Hippocampal formation (tissue), 2 donors: ENCODE measurements at places on chromosomes 13 and 19.

DNA sequence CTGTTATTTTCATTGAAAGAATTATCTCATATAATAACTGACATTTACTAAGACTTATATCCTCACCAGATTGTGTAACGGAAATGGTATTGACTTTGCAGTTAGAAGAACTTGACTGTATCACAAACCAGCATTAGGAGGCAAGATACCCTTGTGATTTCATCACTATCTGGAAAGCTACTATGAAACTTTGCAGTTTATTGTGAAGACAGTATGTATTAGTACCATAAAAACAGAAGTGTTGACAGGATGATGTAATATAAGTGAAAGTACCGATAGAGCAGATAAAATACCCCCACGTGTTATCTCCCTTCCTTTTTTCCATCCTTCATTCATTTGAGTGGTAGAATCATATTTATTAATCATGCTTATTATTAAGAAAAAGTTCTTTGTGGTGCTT, 365.7 kb upstream of the KLHL1 start:
- DNase-seq: no peak

GRCh38 chr19:33350538-33351309, 22.8 kb upstream of the CEBPG start:
- no peak for DNase-seq

DNA sequence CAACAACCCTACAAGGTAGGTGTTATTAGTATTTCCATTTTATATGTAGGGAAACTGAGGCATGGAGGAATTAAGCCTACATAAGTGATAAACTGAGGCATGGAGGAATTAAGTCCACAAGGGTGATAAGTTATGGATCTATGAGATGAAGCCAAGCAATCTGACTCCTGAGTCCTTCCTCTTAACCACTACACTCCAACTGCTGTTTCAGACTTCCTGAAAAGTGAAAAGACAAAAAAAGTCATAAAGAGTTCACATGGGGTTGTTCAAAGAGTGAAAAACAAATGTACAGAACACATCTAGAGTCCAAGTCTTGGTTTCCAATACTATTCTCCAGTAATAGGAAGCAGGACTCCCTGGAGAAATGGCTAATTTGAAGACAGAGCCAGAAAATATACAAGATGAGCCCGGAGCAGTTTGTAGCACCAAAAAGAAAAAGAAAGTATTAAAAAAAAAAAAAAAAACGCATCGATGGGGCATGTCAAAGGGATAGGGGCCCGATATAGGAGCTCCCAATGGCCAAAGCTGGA, 12.1 kb downstream of the CRYL1 start:
- DNase-seq: no peak

DNA sequence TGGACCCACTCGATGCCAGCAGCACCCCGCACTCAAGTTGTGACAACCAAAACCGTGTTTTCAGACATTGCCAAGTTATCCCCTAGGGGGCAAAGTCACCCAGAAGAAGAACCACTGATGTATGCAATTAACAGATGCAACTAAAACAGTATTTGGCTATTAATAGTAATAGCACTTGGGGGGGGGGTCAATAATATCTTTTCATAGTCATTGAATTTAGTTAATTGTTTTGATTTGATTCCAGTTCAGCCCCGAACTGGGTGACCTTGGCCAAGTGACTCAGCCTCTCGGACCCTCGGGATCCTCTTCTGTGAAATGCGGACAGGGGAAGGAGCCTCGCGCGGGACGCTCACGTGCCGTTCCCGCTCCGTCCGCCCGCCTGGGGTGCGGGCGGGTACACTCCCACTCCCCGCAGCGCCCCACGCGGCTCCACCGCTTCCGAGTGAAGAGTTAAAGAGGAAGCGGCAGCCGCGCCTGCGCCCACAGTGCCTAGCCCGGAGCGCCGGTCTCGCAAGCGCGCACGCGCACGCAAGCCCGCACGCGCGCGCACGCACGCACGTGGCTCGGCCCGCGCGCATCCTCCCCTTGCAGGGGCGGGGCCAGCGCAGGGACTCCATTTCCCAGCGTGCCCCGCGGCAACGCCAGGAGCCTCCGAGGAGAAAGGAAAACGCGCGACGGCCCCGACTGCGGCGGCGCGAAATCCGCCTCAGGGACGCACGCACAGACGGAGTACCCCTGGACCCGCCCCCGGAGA, 435 bp upstream of the DAZAP1 start:
- DNase-seq: peak; percentile 97

DNA sequence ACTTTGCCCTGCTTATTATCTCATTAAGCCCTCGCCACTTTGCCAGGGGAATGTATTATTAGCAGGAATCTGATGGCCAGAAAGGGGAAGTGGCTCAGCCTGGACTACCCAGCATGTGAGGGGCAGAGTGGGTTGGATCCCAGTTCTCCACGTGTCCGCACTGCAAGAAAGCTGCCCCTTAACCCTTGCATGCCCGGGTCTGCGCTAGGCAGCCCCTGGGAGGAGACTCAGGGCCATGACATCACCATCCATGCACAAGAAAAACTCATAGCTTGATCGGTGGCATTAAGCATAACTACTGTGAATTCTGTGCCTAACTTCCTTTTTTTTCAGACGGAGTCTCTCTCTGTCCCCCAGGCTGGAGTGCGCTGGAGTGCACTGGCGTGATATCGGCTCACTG, 8.9 kb downstream of the CACNG8 start:
- no peak for DNase-seq

- DNase-seq: no peak
Measured at GRCh38 chr19:52176574-52176973, 5.2 kb upstream of the ZNF836 start.
